A549 treated with ZK216348 at 1 μM for 4 hours (cell line): ENCODE measurements at places on chromosomes 12 and 14. TPM values are rescaled to one million over a fixed set of nuclear protein-coding genes. Genes with fewer than 3 reads are reported as not detected.

The SMIM10L1 gene
- 7.9 to 11.0 TPM (median 8.6 TPM) in 5 replicates for total RNA-seq

The LIN7A gene
- 0.17 to 0.61 TPM (median 0.31 TPM) in 5 replicates for total RNA-seq

The CLEC4D gene
- not detected in 5 replicates for total RNA-seq

The SPTSSA gene
- total RNA-seq, result 18.5 to 32.7 TPM (median 25.8 TPM) in 5 replicates

The KLRC2 gene
- total RNA-seq, result 0.85 to 2.1 TPM (median 1.4 TPM) in 5 replicates

The PAH gene
- not detected in 5 replicates for total RNA-seq

The SERPINA12 gene
- not detected in 5 replicates for total RNA-seq

The NXPH4 gene
- 2.7 to 6.3 TPM (median 5.1 TPM) in 5 replicates for total RNA-seq
